ENCODE measurements at places on chromosomes 11 and 22. TPM values are rescaled to one million over a fixed set of nuclear protein-coding genes. Genes with fewer than 3 reads are reported as not detected.

Gene OR5A2
- total RNA-seq: not detected

DNA sequence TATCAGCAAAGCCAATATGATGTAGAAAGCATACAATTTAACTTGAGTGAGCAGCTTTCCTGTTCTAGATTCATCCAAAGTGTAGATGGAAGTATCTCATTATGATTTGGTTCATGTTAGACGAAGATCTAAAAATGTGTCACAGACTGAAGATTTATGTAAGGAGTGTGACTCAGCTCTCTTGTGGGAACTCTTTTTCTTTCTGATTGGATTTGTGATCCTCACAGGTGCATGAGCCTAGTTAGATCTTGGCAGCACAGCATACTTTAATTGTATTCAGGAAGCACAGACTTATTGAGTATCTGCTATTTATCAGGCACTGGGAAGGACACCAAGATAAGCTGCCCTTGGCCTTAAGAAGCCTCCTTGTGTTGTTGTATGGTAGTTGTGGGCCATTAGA lies 147.1 kb downstream of the C11orf91 start:
- no peak overlapping the region for H3K4me3 ChIP-seq
- no peak for DNase-seq
- H3K27me3 ChIP-seq: peaks cover 3% of the 10 kb centered on the region
- H3K27ac ChIP-seq: no peak overlapping the region

DNA sequence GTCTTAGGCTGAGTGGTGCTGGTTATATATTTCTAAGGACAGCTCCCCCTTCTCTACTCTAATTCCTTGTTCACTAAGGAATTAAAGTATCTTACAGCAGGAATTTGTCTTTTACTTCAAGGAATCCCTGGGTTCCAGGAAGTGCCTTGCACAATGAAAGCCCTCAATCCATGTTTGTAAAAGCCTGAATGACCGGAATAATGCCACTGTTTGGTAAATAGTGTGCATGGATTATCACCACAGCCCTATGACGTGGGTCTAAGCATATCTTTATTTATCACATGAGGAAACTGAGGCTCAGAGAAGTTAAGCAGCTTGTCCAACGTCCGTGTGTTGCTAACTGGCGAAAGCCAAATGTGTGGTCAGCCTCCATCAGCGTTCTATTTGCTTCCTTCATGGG lies 135.7 kb upstream of the NAV2 start:
- DNase-seq: no peak
- no peak overlapping the region for H3K4me3 ChIP-seq
- no peaks in the 10 kb centered on the region for H3K27me3 ChIP-seq
- no peaks in the 10 kb centered on the region for H3K36me3 ChIP-seq
- no peaks in the 10 kb centered on the region for H3K4me1 ChIP-seq
- H3K27ac ChIP-seq: no peak overlapping the region

GRCh38 chr22:23403152-23403719 lies 176.9 kb downstream of the IGLL1 start:
- H3K4me3 ChIP-seq: no peak overlapping the region
- H3K36me3 ChIP-seq: no peaks in the 10 kb centered on the region
- H3K27me3 ChIP-seq: no peaks in the 10 kb centered on the region
- H3K4me1 ChIP-seq: peaks cover 9% of the 10 kb centered on the region

DNA sequence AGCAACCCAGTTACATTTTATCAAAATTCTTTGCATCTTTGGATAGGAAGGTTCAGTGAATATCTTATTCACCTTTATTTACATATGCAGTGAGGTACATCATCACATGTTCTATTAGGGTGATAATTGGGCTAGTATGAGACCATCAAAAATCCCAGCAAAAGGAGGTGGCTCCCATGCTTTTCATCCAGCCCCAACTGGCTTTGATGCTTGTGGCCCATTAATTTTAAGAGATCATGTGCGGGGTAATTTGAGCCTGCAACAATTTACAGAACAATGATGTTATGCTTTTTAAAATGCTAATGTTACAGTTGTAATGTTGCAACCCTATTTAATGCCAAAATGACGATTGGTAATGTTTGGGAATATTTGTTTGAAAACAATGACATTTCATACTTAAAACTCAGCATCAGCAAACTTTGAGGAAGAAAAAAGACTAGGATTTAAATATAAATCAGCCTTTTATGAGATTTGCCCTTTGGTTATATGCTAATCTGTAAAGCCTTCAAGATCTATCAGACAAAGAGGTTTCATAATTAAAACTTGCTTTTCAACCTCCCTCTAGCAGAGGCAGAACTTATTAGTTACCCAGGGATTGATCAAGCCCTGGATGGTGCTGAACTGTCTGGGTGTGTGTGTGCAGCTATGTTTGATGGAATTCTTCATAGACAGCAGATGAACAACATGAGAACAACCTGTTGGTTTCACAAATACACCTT lies 183.5 kb upstream of the SORL1-AS1 start:
- H3K27me3 ChIP-seq: no peaks in the 10 kb centered on the region
- DNase-seq: no peak
- no peak overlapping the region for H3K4me3 ChIP-seq

Gene KRTAP5-10
- total RNA-seq: not detected

DNA sequence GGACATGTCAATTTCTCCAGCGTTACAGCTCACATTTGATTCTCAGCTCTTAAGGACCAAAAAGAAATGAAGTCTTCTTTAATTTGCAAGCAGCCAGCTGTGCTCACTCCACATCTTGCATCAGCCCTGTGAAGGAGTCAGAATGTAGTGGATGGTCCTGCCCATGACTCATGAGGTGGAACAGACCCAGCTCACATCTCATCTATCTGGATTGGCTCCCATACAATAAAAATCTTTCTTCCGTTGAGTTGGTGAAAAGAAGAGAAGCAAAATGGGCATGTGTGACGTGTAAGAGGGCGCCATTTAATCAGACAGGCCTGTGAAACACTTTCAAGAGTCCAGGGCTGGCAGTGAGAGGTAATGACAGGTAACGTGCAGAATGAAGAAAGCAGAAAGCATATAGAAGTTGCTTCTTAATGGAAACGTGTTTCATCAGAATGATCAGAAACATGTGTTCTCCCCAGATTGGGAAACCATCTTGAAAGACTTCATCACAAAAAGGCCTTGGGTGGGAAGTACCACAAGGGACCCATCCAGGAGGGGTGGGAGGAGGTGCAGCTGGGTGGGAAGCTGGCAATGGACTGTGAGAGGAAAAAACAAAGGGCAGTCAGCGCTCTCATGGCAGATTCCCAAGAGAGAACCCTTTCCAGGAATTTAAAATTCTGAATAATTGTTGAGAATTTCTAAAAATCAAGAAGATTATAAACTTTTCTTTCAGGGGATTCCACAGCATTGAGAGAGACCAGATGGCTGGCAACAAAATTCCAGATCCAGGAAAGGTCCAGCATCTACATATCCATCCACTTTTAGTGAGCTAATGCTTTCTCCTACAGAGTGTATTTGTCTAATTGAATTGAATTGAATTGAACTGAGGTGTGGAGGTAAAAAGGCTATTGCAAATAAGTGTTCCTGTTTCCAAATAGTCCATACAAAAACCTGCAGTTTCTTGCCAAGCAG lies 57.0 kb downstream of the ETS1 start:
- H3K36me3 ChIP-seq: no peaks in the 10 kb centered on the region
- peaks cover 12% of the 10 kb centered on the region for H3K4me1 ChIP-seq
- H3K4me3 ChIP-seq: no peak overlapping the region
- no peak overlapping the region for H3K27ac ChIP-seq
- H3K27me3 ChIP-seq: no peaks in the 10 kb centered on the region

Gene PDGFB
- 0.28 TPM for total RNA-seq

Gene C1QTNF4
- 1.3 TPM for total RNA-seq

- H3K4me3 ChIP-seq: no peak overlapping the region
- H3K27me3 ChIP-seq: no peaks in the 10 kb centered on the region
- H3K4me1 ChIP-seq: peaks cover 17% of the 10 kb centered on the region
- H3K36me3 ChIP-seq: no peaks in the 10 kb centered on the region
- H3K27ac ChIP-seq: no peak overlapping the region
These were observed 3.9 kb downstream of the P2RY2 start for GRCh38 chr11:73221996-73222395.

Gene OR51V1
- total RNA-seq: not detected

All from natural killer cell (primary cell).